ENCODE measurements at places on chromosomes 7 and 10.

GRCh38 chr7:1466524-1467271 lies 7.4 kb upstream of the MICALL2 start:
- DNase-seq, result peak; percentile 54

GRCh38 chr7:91085175-91085574 lies 179.1 kb upstream of the FZD1 start:
- DNase-seq, result no peak

DNA sequence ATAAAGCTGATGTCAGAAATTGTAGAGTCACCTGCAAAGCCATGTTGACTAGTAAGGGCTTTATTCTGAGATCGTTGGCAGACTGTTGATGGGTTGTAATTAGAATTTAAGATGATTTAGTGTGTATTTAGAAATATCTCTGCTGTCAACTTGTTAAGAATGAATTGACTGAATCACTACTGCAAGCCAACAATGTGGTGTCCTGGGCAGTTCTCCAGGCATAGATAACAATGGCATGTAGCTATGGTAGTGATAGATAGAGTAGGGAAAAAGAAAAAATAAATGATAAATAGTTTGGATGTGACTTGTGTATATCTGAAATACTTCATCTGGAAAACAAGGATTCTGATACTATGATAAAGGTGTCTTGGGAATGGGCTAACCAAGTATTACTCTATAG lies 640.2 kb downstream of the ARL4A start:
- no peak for DNase-seq

GRCh38 chr10:24485304-24485703 lies 238.4 kb downstream of the ARHGAP21 start:
- DNase-seq, result no peak

- DNase-seq, result no peak
Observed at GRCh38 chr7:1688542-1688941, 18.5 kb downstream of the ELFN1 start.

Measured in amygdala (tissue), 56 donors.